ENCODE measurements at places on chromosomes 6 and 20.

- no peak for DNase-seq
These were observed 46.9 kb downstream of the GJA10 start for GRCh38 chr6:89941031-89941762.

GRCh38 chr6:74939151-74939708, 266.6 kb downstream of the COL12A1 start:
- no peak for DNase-seq

GRCh38 chr6:69917834-69918233, 51.5 kb downstream of the COL19A1 start:
- no peak for DNase-seq

GRCh38 chr6:13638626-13639025, 23.5 kb downstream of the NOL7 start:
- DNase-seq, result no peak

Data from CD8-positive, alpha-beta T cell (primary cell).